Activated T-helper 1 cell treated with anti-CD3 and anti-CD28 coated beads, Interleukin-12 subunit alpha, Interleukin-12 subunit beta, Interleukin-2, Interleukin-4 antibody, amounts not matched to agents 30 ng/mL and 10 ng/mL and 1 ng/mL, durations not matched to agents 14 hours and 24 hours and 36 hours (primary cell): ENCODE measurements at places on chromosomes 3 and 15. TPM values are rescaled to one million over a fixed set of nuclear protein-coding genes. Genes with fewer than 3 reads are reported as not detected.

The SNX33 gene
- 5.4 and 6.2 TPM in 2 replicates for total RNA-seq

The ZCWPW2 gene
- total RNA-seq, result 0.24 TPM in 1 of 2 replicates, not detected in the other

The ALDH1A2 gene
- not detected in 2 replicates for total RNA-seq

The LMCD1 gene
- total RNA-seq, result 0.52 and 0.83 TPM in 2 replicates

The LDHAL6B gene
- not detected in 2 replicates for total RNA-seq

DNA sequence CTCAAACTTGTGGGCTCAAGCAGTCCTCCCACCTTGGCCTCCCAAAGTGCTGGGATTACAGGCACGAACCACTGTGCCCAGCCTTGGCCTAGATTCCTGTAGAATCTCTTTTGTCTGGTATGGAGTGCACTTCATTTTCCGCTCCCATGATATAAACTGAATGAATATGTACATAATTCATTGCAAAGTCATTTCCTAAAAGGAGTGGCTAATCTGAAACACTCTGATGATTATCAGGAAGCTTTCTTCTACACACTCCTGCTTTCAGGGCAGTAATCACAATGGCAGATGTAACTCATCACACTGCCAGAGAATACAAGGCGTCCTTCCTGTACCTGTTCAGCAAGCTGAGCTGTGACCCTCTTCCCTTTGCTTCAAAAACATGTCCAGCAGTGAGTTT lies 28.6 kb downstream of the RLBP1 start:
- H3K36me3 ChIP-seq, result peaks cover 40% of the 10 kb centered on the region
- no peak overlapping the region for H3K27ac ChIP-seq
- no peak for DNase-seq
- peaks cover 8% of the 10 kb centered on the region for H3K4me1 ChIP-seq
- no peaks in the 10 kb centered on the region for H3K27me3 ChIP-seq
- H3K4me3 ChIP-seq, result no peak overlapping the region

DNA sequence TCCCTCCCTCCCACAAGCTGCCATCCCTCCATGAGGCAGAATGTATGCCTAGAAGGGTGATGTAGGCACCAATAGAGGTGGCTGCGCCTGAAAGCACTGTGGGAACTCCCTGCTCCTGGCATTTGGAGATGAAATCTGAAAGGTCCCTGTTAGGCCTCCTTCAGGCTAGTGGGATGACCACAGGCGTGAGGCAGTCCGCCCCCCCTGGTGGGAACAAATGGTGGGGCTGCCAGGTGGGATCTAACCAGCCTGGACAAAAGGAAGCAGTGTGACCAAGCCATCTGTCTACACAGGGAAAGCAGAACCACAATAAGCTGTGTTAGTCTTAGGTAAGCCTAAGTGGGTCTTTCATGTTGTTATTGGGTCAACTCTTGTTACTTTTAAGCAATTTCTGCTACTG lies 25.3 kb downstream of the IL5RA start:
- no peak for DNase-seq
- no peaks in the 10 kb centered on the region for H3K36me3 ChIP-seq
- H3K4me3 ChIP-seq, result no peak overlapping the region

- no peak overlapping the region for H3K27ac ChIP-seq
- no peaks in the 10 kb centered on the region for H3K36me3 ChIP-seq
- H3K4me3 ChIP-seq, result no peak overlapping the region
- peaks cover 11% of the 10 kb centered on the region for H3K27me3 ChIP-seq
- no peak for DNase-seq
Observed at GRCh38 chr3:115644391-115644790, 21.1 kb downstream of the GAP43 start.

- peaks cover 64% of the 10 kb centered on the region for H3K36me3 ChIP-seq
- no peaks in the 10 kb centered on the region for H3K27me3 ChIP-seq
- DNase-seq, result peak; percentile 73
- peak within 1 kb of the TSS; percentile 95 for H3K4me3 ChIP-seq
Observed at GRCh38 chr3:121660356-121661171, at the start of gene HCLS1. Gene HCLS1 (minus strand): TSS chr3:121660903. CDS start chr3:121658347, 2,556 bp downstream.

GRCh38 chr3:105853801-105854432 lies 14.9 kb downstream of the CBLB start:
- H3K27me3 ChIP-seq, result no peaks in the 10 kb centered on the region
- no peak for DNase-seq
- H3K4me1 ChIP-seq, result peaks cover 56% of the 10 kb centered on the region
- no peak overlapping the region for H3K27ac ChIP-seq
- peaks cover 69% of the 10 kb centered on the region for H3K36me3 ChIP-seq
